ENCODE measurements at places on chromosomes 6 and 20.
A peak's percentile ranks its signal among the peaks of the same experiment; 100 is the strongest.

DNA sequence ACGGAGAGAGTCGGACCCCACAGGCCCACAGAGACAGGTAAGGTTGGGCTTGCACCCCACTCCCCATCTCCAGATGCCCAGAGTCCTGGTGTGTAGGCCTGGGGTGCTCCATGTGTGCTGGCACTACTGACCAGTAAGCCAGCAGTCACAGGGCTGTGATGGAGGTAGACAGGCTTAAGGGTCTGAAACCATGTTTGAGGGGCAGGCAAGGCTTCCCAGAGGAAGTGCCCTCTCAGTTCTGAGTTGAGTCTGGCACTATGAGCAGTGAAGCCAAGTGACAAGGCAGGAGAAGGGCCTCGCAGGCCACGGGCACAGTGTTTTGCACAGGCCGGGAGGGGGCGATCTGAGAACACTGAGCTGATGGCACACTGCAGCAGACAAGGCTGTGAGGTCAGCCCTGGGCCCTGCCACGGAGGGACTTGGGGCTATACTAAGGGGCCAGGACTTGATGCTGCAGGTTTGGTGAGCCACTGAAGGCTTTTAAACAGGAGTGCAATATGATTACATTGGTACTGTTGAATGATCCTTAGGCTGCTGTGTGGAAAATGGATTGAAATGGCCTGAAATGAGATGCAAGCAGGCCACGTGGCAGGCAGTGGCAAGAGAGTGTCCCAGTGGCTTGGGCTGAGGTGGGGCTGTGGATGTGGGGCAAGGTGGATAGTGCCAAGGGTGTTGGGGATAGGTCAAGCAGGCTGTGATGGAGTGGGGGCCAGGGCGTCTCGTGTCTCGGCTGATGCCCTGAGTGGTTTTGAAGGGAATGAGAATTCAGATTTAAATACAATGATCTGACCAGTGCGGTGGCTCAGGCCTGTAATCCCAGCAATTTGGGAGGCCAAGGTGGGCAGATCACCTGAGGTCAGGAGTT is 20.3 kb downstream of the TTBK1 start:
- peak; percentile 15 for DNase-seq

DNA sequence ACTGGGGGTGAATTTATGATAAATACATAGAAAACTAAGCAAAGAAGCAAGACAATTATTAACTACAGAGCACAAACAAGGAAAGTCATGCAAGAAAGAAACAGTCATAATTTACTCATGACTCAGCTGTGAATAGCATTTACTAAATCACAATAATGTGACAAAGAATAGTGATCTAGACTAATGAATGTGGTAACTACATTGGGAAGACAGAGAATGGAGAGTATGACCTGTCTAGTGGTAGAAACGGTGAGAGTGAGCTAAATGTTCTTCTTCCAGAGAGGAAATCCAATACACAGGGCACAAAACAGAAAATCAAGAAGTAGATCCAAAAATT is 153.5 kb upstream of the DST start:
- no peak for DNase-seq

- no peak for DNase-seq
These were observed 254.8 kb upstream of the CHD6 start for GRCh38 chr20:41872930-41873329.

- no peak for DNase-seq
These were observed 496 bp downstream of the TMEM242 start for GRCh38 chr6:157322792-157323254.

GRCh38 chr6:104563306-104563705 is 296.4 kb downstream of the HACE1 start:
- DNase-seq: no peak

DNA sequence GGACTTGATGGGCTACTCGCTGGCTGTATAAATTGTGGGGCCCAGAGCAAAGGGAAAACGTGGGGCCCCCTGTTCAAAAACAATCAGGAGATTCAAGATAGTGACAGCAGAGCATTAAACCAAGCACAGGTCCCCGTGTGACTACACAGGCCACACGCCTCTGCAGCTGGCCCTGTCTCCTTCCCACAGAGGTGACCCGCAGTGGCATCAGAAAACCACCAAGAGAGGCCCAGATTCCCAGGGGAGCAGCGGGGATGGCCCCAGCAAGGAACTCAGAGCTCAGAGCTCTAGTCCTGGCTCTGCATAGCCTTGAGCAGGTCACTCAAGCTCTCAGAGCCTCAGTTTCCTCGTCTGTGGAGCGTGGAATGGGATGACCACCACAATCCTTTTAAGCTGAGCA is 57.6 kb downstream of the CPNE5 start:
- DNase-seq: no peak

DNA sequence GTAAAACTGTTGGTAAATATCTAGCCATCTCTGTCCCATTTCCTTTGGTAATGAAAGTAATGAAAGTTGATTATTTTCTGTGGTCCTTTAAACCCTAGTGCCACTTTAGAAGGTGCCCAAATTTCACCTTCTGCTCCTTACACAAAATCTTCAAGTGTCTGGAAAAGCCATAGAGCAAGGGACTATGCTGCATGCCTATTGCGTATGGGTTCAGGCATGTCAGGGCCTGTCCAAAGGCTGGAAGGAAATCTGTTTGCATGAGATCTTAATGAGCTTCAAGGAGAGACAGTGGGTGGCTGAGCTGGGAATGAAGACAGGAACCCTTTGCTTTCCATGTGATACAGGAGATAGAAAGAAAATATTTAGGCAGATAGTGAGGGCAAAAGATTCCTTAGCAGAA is 66.6 kb upstream of the CCN6 start:
- no peak for DNase-seq

DNA sequence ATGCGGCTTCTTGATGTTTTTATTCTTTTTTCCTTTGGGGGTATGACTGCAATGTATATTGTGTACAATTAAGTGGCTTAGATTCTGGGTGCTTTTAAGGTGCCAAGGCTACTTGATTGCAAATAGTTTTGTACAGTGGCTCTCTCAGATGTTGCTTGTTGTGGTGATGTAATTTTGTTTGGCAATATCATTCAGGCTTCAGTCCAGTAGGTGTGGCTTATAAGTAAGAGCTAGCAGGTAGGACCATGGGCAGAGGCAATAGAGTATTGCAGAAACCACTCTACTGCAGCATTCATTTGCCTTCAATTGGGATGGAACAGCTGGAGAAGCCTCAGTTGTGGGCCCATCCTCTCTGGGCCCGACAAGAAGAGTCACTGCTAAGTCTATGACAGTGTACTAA is 407.9 kb upstream of the MAN1A1 start:
- DNase-seq: no peak

GRCh38 chr6:143361536-143362191 is 88.8 kb downstream of the ADAT2 start:
- no peak for DNase-seq

- no peak for DNase-seq
These were observed 52.8 kb upstream of the BMP6 start for GRCh38 chr6:7673063-7673536.

DNA sequence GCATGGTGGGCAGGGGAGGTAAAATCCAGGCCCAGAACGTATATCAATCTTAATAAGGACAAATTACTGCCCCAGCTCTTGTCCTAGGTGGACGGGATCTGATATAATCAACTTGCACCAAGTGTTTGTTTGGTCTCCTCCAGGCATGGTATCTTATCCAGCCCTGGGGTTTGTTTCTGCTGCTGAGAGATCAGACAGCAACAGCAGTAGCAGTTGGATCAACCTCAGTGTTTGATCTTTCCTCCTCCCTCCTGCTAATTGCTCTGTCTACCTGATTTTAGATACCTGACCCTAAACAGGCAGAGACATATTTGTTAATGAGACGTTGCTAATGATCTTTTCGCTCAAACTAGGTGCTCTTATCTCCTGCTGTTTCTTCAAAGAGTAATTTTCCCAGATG is 100.4 kb upstream of the BACH2 start:
- DNase-seq: no peak

DNA sequence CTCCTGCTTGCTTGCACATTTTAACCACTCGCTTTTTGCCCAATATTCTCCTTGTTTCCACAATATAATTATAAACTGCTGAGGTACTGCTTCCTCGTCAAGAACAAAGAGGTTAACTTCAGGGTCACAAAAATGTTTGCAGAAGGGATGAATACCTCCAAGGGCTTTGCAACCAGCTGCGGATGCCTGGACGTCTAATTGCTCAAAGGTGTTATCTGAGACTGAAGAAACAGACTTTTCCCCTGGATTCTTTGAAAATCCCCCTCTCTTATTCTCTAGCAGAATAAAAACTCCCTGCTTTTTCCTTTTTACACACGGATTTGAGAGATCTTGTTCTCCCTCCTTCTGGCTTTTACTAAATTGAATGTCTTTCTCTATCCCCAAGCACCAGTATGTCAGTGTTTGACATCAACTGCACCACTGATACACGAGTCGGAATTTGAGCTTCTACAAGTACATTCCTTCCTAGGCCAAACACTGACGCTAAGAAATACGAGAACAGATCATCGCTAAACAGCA is 336 bp upstream of the SMPDL3A start:
- no peak for DNase-seq

DNA sequence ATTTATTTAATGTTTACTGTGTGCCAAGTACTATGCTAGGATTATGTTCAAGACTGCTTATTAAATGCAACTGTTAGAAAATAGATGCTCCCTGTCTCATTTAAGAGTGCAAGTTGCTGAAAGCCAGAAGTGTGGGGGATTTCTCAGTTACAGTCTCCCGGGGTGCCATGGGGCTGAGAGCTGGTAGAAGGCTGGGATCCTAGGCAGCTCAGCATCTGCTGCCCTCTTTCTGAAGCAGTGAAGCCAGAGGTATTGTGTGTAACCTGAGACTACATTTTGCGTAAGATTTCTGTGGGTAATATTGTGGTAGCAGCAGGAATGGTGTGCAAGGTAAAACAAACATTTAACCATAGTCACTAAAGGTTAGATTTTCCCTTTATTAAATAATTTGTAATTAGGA is 120.6 kb downstream of the AKAP7 start:
- DNase-seq: no peak

DNA sequence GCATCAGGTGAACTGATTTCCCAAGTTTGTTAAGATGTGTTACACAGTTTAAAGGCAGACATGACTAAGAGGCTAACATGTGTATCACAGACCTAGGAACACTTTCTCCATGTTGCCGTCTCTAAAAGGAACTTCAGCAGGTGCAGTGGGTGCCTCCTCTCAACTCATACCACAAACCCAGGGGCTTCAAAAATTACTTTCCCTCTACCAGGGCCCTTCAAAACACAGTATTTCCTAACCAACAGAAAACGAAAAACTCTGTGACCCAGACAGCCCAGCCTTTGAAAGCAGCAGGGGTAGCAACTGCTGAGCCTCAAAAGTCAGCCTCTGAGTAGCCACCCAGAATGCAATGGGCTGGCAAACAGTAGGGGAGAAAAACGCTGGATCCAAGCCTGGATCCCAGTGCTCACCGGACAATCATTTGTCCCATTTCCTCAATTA is 28.5 kb downstream of the B4GALT5 start:
- no peak for DNase-seq

GRCh38 chr6:159104163-159104925 is 59.6 kb upstream of the TAGAP start:
- no peak for DNase-seq

DNA sequence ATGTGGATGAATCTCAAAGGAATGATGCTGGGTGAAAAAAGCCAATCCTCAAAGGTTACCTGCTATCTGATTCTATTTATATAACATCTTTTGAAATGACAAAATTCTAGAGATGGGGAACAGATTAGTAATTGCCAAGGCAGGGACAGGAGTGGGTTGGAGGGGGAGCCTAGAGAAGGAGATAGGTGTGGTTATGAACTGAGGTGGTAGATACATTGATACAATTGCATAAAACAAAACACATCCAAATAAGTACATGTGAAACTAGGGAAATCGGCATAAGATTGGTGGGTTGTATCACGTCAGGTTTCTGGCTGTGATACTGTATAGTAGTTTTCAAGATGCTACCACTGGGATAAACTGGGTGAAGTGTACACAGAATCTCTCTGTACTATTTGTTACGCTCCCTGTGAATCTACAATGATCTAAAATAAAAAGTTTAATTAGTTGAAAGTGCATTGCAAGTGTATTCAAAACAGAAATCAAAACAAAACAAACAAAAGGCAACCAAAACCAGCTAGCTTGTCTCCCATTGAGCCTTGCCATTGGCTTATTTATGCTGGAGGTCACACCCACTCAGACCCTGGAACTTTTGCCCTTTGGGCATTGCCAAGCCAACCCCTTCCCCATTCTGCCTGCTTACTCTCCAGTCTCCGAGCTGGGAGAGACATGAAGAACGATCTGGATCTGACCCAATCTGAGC is 27.8 kb downstream of the PPP1R16B start:
- DNase-seq: no peak

- peak; percentile 13 for DNase-seq
These were observed 25.4 kb downstream of the ZKSCAN8 start for GRCh38 chr6:28167068-28167467.

DNA sequence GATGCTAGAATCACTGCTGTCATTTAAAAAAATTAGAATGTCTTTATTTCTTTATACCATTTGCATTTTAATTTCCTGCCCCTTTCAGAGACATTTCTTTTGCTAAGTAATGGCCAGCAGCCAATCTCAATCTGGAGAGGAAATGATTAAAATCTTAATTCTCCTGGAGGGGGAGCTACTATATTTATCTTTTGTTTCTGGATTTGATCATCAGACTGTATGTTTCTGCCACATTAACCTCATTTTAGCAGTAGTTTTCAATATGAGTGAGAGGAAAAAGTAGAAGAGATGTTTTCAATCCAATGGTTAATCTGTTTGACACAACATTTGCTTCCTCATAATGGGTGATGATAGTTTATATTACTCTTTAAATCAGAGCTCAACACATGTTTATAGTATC is 138.0 kb downstream of the FUT9 start:
- no peak for DNase-seq

DNA sequence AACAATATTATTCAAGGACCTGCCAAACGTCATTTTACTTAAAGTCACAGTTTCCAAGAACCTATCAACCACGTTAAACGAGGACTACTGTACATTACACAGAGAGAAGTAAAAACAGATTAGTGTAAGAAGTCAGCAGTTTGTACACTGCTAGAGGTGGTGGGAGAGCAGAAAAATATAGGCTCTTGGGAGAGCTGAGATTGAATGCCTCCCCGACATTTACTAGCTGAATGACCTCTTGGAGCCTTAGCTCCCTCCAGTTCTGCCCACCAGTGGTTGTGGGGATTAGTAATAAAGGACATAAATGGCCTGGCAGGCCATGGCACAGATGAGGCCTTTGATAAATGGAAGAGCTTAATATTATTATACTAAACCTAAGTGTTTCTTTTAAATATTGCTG is 161.4 kb downstream of the UBE3D start:
- DNase-seq: no peak

DNA sequence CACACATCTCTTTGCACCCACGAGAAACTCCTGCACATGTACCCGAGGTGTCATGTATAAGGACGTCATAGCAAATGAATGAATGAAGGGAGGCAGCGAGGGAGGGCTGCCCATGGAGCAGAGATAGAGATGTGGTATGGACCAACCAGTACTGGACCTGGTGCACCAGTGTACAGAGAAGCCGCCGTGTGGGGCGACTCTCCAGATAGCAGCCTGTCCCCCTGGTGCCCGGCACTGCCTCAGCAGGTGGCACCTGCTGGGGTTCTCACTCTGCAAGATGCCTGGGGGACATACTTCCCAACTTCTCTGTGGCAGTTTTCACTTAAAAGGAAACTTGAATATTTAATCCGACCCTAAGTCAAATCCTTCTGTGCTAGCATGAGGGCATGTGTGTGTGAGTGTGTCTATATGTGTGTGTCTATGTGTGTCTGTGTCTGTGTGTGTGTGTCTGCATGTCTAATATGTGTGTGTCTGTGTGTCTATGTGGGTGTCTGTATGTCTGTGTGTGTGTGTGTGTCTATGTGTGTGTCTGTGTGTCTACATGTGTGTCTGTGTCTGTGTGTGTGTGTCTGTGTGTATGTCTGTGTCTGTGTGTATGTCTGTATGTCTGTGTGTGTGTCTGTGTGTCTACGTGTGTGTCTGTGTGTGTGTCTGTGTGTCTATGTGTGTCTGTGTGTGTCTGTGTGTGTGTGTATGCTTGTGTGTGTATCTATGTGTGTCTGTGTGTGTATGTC is 132.0 kb downstream of the RNASET2 start:
- no peak for DNase-seq
